ENCODE measurements at places on chromosomes 5 and 9.

DNA sequence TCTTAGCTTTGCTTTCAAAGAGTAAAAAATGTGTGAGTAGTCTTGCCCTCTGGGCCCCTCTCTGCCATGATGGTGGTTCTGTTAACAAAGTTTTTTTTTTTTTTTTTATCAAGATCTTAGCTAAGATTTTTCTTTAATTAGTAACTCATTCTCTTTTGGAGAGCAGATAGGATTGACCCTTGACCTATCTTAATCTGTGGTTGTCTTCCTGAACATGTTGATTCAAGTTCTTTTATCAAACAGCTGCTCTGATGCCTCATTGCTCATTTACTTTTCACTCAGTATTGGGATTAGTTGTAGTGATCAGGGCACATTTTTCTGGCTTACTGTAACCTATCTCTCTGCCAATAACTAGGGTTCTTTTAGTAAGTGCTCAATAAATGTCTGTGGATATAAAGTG lies 106.3 kb downstream of the PCSK5 start:
- DNase-seq: no peak

DNA sequence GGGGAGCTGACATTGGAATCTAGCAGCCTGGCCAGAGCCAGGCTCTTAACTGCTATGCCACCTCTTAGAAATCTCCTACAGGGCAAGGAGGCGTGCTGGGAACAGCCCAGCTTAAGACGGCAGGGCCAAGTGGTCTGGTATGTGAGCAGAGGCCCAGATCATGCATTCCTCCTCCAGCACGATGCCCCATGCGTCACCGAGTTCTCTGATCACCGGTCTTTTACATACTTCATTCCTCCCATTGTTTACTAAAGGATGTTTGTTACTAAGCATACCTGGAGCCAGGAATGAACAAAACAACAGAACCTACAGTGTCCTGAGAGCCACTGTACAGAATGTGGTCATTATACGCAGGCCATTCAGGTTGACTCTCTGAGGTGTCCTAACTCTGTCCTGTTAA lies 73.8 kb downstream of the TRIO start:
- no peak for DNase-seq

DNA sequence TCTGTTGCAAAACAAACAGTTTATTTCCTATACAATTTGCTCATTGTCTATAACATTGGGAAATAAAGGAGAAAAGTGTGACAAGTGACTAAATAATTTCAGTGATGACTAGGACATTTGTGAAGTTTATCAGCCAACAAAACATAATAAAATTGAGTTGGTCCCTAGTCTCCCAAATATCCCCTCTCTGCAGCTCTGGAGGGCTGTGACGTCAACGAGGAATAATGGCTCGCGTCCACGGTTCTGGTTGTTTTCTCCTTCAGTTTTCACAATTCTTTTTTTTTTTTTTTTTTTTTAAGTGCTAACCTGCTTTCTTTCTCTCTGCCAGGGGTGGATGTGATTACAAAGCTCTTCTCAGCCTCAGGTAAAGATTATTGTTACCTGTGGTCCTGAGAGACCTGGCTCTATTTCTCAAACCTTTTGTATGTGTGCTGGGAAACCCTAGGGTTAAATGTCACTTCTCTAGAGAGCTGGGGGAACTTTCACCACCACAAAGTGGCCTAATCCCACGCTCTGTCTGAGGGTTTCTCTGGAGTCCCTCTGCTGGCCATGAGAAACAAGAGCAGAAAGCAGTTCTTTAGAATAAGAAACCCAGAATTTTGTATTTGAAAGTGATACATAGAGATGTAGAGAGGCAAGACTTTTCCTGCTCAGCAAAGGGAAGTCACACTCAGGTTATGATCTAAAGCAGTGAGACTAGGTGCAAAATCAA lies 36.2 kb upstream of the ANKRD55 start:
- DNase-seq: no peak

DNA sequence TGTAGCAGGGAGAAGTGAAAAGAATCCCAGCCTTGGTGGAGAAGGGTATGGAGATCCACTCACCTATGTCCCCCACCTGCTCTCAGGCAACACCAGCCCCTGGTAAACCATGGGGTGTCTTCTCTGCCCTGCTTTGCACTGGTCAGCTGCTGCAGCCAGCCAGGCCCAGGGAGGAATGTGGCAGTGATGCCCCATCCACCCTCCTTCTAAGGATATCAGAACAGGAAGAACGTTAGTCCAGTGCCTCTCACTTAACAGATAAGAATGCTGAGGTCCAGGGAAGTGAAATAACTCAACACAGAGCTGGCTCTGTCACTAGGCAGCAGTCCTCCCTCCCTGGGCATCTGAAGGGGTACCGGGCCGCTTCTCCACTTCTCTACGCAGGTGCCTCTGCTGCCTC lies 9.7 kb upstream of the PPIC start:
- no peak for DNase-seq

DNA sequence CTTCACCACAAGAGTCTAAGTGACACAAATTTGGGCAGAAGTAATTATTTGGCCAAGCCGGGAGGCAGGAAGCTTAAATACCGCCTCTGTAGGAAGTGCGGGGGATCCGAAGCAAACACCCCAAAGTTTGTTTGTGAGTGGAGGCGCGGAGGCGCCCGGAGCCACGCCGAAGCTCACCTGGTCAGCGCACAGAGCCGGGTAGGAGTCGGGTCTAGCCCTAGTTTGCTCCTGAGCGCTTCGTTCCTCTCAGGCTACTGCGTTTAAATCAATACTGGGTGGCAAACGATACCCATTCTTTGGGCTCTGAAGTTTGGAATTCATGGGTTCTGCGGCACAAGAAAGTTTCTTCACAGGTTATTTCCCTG lies 855 bp downstream of the MCC start:
- DNase-seq: no peak

GRCh38 chr5:172800088-172800551 lies 29.1 kb upstream of the DUSP1 start:
- DNase-seq: no peak

- no peak for DNase-seq
Measured at GRCh38 chr9:4600368-4600767, 61.7 kb upstream of the PLPP6 start.

DNA sequence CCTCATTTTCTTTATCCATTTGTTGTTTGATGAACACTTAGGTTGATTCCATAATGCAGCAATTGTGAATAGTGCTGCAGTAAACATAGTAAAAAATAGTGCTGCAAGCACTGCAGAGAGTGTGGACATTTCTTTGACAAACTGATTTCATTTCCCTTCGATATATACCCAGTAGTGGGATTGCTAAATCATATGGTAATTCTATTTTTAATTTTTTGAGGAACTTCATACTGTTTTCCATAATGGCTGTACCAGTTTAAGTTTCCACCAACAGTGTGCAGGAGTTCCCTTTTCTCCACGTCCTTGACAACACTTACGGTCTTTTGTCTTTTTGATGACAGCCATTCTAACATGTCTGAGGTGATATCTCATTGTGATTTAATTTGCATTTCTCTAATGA lies 138.2 kb upstream of the PLPPR1 start:
- no peak for DNase-seq

Data from left hindlimb (tissue), 1 donor.